ENCODE measurements at places on chromosomes 1 and 21. TPM values are rescaled to one million over a fixed set of nuclear protein-coding genes. Genes with fewer than 3 reads are reported as not detected.

- DNase-seq, result no peak
Measured at GRCh38 chr1:200215350-200215749, 187.8 kb downstream of the NR5A2 start.

- no peak for DNase-seq
Measured at GRCh38 chr21:43658769-43659135, 536 bp downstream of the HSF2BP start.

DNA sequence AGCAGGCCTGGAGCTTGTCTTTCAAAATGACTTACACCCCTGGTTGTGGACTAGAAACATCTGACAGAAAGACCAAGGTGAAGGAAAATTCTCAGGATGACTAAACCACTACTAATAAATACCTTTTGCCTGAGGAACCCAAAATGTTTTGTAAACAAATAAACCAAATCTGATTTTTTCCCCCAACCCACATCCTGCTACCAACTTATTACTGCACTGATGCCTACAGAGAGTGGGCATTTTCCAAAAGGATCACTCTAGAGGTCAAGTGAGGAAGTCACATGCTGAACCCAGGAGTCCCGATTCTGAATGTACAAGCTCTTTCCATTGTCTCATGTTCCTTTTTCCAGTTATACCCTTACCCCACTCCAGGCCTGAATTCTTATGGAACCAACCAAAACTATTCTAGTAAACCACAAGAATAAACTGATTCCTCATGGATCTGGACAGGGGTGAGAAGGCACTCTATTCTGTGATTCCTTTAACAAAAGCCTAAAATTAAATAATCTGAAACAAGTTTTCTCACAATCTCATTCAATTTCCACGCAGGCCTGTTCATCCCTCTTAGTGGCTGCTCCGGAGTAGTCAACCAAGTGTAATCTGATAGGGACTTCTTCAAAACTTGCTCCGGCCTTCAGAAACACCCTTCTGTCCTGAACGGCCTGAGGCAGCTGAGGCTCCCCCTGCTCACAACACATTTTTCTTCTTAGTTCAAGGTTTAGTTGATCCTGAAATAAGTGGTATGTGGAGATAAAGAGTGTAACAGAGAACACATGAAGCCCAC, 1.4 kb downstream of the PI4KB start:
- no peak for DNase-seq

DNA sequence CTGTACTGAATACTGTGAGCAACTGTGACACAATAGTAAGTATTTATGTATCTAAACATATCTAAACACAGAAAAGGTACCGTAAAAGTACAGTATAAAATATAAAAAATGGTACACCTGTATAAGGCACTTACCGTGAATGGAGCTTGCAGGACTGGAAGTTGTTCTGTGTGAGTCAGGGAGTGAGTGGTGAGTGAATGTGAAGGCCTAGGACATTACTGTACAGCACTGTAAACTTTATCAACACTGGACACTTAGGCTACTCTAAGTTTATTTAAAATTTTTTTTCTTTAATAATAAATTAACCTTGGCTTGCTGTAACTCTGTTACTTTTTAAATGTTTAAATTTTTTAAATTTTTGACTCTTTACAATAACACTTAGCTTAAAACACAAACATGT, 24.5 kb upstream of the SHCBP1L start:
- no peak for DNase-seq

The CD55 gene
- total RNA-seq, result 6.9 TPM

The FTCD gene
- 0.73 TPM for total RNA-seq

Data from cerebellum (tissue), 4 donors.